ENCODE measurements at places on chromosomes 7 and 10.

DNA sequence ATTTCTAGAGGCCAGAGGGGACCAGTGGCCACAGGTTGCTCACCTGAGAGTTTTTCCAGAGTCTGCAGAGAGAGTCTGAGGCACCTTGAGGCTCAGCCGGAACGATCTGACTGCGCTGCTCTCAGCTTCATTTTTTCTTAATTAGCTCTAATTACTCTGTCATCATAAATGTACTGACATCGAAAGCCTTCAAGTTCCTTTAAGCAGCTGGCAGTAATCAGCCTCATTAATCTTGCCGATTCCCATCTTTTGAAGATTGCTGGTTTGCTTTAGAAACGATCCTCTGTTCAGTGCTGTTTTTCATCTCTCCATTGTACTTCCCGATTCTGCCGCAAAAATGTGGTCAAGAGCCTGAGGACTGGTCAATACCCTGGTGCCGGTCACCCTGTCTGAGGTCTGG, 454.7 kb downstream of the TYW1 start:
- H3K4me3 ChIP-seq, result no peak overlapping the region
- H3K27ac ChIP-seq, result no peak overlapping the region
- no peaks in the 10 kb centered on the region for H3K36me3 ChIP-seq

GRCh38 chr7:134315679-134316538, 821 bp downstream of the SLC35B4 start:
- H3K4me3 ChIP-seq, result peak overlapping the region; percentile 76
- H3K4me1 ChIP-seq, result peaks cover 5% of the 10 kb centered on the region
- H3K27ac ChIP-seq, result peak overlapping the region; percentile 74
- no peaks in the 10 kb centered on the region for H3K27me3 ChIP-seq

GRCh38 chr10:122559228-122559627, 1.3 kb upstream of the DMBT1 start:
- DNase-seq, result no peak
- H3K4me1 ChIP-seq, result peaks cover 3% of the 10 kb centered on the region
- no peak overlapping the region for H3K4me3 ChIP-seq
- no peak overlapping the region for H3K27ac ChIP-seq

DNA sequence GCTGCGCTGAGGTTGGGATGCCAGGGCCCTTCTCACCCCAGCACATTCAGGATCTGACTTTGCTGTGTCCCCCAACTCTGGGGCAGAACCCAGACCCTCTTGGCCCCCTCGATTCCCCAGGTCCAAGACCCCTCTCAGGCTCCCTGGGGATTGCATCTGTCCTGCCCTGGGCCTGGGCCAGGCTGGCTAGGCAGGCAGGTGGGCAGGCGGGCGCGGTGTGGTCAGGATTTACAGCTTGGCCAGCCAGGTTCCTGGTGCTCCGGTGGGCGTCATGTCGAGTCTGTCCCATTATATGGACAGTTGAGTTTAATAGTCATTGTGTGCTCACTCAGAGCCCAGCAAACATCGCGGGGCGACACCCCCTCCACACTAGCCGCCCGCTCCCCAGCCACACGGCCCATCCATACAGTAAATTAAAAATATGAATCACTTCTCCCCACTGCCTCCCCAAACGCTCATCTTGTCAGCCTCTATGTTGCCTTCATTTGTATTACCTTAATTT, 23.5 kb downstream of the POLL start:
- no peak overlapping the region for H3K4me3 ChIP-seq
- H3K4me1 ChIP-seq, result peaks cover 11% of the 10 kb centered on the region
- no peak for DNase-seq
- H3K27ac ChIP-seq, result no peak overlapping the region
- H3K36me3 ChIP-seq, result no peaks in the 10 kb centered on the region
- peaks cover 4% of the 10 kb centered on the region for H3K27me3 ChIP-seq

- no peaks in the 10 kb centered on the region for H3K27me3 ChIP-seq
- H3K4me1 ChIP-seq, result peaks cover 60% of the 10 kb centered on the region
- H3K27ac ChIP-seq, result no peak overlapping the region
- no peak overlapping the region for H3K4me3 ChIP-seq
Measured at GRCh38 chr10:80486785-80487420, 32.8 kb downstream of the TSPAN14 start.

GRCh38 chr7:90846192-90846591, 250.1 kb downstream of the CDK14 start:
- no peaks in the 10 kb centered on the region for H3K36me3 ChIP-seq
- no peak overlapping the region for H3K27ac ChIP-seq
- DNase-seq, result no peak
- no peak overlapping the region for H3K4me3 ChIP-seq
